ENCODE measurements at places on chromosomes 6 and 20.

GRCh38 chr20:44692932-44693480 is 22.2 kb upstream of the CCN5 start:
- peaks cover 67% of the 10 kb centered on the region for H3K4me1 ChIP-seq
- H3K27ac ChIP-seq, result peak overlapping the region; percentile 92
- DNase-seq, result no peak
- H3K36me3 ChIP-seq, result no peaks in the 10 kb centered on the region
- H3K27me3 ChIP-seq, result no peaks in the 10 kb centered on the region

- peaks cover 7% of the 10 kb centered on the region for H3K4me1 ChIP-seq
- DNase-seq, result no peak
- no peak overlapping the region for H3K4me3 ChIP-seq
- H3K27ac ChIP-seq, result no peak overlapping the region
Measured at GRCh38 chr6:143205131-143205535, 144.4 kb downstream of the AIG1 start.

DNA sequence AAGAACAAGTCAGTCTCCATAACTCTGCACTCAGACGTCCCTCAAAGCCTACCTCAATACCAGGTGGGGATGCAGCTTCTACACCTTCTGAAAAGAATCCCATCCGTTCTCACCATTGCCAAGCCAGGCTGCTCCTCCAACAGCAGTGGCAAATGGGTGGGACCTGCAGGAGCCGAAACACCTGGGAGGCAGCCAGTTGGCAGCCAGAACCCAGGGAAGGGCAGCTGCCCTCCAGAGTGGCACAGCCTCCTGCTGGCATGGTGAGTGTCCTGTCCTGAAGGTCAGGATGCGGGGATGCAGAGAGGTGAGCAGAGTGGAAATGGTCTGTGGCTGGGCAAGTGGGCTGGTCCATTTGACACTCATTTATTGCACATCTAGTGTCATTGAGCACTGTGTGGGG is 210.6 kb upstream of the CDH4 start:
- H3K36me3 ChIP-seq, result no peaks in the 10 kb centered on the region
- H3K27ac ChIP-seq, result no peak overlapping the region
- no peaks in the 10 kb centered on the region for H3K4me1 ChIP-seq

DNA sequence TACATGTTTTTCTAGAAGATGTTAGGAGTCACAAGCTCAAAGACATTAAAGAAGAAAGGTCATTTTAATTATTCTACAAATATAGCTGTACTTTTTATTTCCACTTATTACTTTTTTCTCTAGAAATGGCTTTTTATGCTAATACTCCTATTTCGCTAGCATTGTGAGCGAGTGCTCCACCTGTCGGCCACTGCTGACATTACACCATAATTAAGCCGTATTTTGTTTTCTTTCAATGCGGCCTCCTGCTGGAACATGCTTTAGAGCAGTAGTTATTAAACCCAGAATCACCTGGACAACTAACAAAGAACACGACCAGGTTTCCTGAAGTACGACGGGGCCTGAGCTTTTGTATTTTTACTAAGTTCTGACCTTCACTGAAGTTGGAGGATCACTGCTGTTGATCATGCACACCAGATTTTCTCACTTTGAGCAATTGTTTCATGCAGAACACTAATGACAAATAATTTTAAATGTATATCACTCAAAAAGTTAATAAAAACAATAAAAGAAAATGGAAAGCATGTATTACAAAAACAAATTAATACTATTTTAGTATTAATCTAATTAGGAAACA is 74.1 kb upstream of the PAK5 start:
- no peaks in the 10 kb centered on the region for H3K4me1 ChIP-seq
- no peak overlapping the region for H3K27ac ChIP-seq
- peaks cover 47% of the 10 kb centered on the region for H3K27me3 ChIP-seq
- no peak overlapping the region for H3K4me3 ChIP-seq

- H3K4me3 ChIP-seq, result no peak overlapping the region
- no peaks in the 10 kb centered on the region for H3K4me1 ChIP-seq
- no peaks in the 10 kb centered on the region for H3K36me3 ChIP-seq
- no peak for DNase-seq
Measured at GRCh38 chr6:167134448-167135328, 11.8 kb downstream of the CCR6 start.
